Stimulated activated CD4-positive, alpha-beta T cell treated with anti-CD3 and anti-CD28 coated beads, Interleukin-1b, Interleukin-23, amount 100 ng/mL, for 24 hours (primary cell): ENCODE measurements at places on chromosomes 5 and 9.
A peak's percentile ranks its signal among the peaks of the same experiment; 100 is the strongest.

GRCh38 chr9:91790917-91791316 lies 159.1 kb downstream of the ROR2 start:
- no peak for DNase-seq

DNA sequence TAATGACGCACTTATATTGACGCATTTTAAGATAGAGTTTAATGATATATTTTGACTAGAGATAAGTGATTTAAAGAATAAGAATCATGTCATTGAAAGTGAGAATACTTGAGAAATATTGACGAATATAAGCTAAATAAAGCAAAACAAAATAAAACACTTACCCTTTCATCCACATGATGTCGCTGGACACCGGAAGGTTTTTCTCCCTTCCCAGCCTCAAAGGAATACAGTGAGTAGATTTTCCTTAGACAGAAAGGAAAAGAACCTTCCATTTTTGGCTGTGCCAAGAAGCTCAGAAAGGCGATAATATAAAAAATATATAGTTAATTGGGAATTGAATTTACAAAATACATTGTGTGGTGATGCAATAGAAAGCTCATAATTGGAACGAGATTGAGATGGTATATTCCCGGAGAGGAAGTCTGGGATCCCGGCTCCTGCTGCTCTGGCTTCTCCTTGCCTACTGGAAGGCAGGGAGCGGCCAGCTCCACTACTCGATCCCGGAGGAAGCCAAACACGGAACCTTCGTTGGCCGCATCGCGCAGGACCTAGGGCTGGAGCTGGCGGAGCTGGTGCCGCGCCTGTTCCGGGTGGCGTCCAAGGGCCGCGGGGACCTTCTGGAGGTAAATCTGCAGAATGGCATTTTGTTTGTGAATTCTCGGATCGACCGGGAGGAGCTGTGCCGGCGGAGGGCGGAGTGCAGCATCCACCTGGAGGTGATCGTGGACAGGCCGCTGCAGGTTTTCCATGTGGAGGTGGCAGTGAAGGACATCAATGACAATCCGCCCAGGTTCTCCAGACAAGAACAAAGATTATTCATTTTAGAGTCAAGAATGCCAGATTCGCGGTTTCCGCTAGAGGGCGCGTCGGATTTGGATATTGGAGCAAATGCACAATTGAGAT lies at the start of gene PCDHA5:
TSS of gene PCDHA5 (plus strand) at position 239 of the 906 bp plus-strand sequence.
- DNase-seq: no peak

DNA sequence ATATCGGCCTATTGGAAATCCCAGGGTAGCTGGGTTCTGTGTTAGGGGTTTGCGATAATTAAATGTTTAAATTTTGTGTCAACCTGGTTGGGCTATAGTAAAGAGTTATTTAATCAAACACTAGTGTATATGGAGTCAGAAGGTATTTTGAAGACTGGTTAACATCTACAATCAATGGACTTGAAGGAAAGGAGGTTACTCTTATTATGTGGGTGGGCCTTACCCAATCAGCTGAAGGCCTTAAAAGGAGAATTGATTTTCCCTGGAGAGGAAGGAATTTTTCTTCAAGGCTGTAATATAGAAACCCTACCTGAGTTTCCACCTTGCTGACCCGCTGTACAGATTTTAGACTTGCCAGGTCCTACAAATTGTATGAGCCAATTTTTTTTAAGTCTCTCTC lies 411.4 kb downstream of the IRX1 start:
- DNase-seq: no peak

GRCh38 chr5:108297042-108297601 lies 84.8 kb downstream of the FBXL17 start:
- no peak for DNase-seq

- no peak for DNase-seq
Observed at GRCh38 chr5:108251350-108251749, 130.5 kb downstream of the FBXL17 start.

GRCh38 chr9:136142414-136142796 lies 23.7 kb upstream of the TMEM250 start:
- no peak for DNase-seq

- no peak for DNase-seq
Observed at GRCh38 chr5:125151150-125151900, 404.9 kb upstream of the ZNF608 start.

DNA sequence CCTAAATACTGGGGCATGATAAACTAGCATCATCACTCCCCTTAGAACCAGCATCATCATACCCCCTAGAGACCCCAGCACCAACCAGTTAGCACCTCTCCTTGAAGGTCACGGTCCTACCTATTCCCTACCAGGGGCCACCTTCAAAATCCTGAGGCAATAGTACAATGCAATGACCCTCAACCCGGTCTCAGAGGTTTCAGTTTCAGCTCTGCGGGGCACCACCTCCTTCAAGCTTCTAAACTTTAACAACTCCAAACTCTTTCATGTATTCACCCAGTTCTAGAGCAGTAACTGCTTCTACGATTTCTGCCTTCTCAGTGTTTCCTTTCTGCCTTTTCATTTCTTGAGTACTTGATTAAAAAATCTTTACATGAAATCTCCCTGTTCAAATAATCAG lies 130.1 kb upstream of the EPB41L4A start:
- no peak for DNase-seq

- DNase-seq: no peak
Observed at GRCh38 chr5:73943397-73943796, 317.4 kb downstream of the ARHGEF28 start.

GRCh38 chr5:60651872-60652620 lies 47.9 kb downstream of the DEPDC1B start:
- DNase-seq: no peak

- DNase-seq: no peak
Observed at GRCh38 chr5:149517461-149518122, 33.6 kb downstream of the CSNK1A1 start.

- DNase-seq: no peak
Observed at GRCh38 chr5:145921211-145921610, 15.2 kb upstream of the SH3RF2 start.

GRCh38 chr9:113515862-113516261 lies 52.3 kb downstream of the RGS3 start:
- no peak for DNase-seq

GRCh38 chr5:142319560-142320429 lies 5.0 kb downstream of the SPRY4 start:
- no peak for DNase-seq

DNA sequence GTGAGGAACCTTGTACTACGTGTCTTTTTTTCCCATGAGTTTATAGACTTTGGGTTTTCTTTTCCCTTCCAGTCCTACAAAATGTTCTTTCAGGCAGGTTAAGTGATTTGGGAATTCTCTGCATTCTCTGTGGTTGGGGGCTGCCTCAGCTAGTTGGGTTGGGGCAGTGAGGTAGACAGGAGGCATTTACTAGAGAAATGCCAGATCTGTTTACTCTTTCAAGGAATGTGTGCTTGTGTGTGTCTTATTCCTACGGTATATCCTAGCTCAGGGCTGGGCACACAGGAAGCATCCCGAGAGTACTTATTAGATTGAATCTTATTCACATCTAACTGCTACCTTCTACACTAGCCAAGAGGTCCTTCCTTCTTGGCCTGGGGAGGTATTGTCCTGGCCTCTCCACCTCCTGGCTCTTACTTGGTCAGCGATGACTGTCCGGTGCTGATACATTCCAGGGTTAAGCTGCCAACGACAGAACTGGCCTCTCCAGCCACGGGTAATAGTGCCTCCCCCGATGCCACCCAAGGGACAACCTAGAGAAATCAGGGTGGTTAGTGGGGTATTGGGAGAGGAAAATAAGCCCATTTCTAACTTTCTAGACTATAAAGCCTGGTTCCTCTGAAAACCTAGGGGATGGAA lies 5.0 kb downstream of the GBA2 start:
- DNase-seq: no peak

- DNase-seq: no peak
Observed at GRCh38 chr5:59758566-59758965, 135.0 kb downstream of the PDE4D start.

- no peak for DNase-seq
Observed at GRCh38 chr9:78970375-78970774, 601.4 kb upstream of the TLE4 start.

DNA sequence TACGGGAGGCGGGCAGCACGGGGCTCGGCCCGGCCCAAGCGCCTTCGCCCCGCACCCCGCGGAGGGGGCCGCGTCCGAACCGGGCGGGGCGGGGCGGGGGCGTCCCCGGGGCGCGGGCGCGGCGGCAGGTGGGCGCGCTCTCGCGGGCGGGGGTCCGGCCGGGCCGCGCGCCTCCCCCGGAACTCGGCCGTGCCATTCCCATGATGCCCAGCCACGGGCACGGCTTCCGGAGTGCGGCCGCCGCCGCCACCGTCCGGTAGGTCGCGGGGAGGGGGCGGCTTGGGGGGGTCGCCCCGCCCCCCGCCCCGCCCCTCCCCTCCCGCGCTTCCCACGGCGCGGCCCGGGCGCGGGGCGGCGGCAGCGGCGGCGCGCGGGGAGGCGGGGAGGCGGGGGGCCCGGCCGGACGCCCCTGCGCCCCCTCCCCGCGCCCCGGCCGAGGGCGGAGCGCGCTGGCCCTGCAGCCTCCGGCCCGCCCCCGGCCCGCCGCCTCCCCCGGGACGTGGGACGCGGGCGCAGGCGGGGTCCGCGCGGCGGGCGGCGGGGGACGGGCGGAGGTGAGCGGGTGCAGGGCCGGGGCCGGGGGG lies at the start of gene PPP1R26:
TSS of gene PPP1R26 (plus strand) at position 314 of the 584 bp plus-strand sequence. CDS start 4,729 bp downstream, outside the sequence.
- DNase-seq: no peak

DNA sequence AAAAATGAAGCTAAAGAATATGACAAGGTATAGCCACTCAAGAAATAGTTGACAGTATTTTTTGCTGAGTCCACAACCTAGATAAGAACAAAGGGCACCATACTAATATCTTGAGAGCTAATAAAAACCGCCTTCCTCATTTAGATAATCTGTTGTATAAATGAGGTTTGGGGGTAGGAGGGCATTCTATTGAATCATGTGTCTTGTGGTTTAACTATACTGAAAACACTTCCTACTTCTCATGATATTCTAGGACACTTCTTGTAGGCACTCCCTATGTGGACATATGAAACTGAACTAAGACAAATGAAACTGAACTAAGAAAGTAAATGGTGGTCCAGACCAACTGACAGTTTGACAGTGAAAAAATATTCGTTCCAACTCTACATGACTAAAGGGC lies 1268.5 kb upstream of the C9orf72 start:
- no peak for DNase-seq

GRCh38 chr9:113221003-113221799 lies at the start of the genes FKBP15 and SLC31A1:
Gene FKBP15, minus strand, starts transcription at chr9:113221277. Its CDS starts 34 bp downstream, at chr9:113221243.
Gene SLC31A1, plus strand, starts transcription at chr9:113221544. Its CDS starts 34,605 bp downstream, at chr9:113256149.
- peak; percentile 96 for DNase-seq

- no peak for DNase-seq
Observed at GRCh38 chr5:5146530-5147160, 6.5 kb downstream of the ADAMTS16 start.

GRCh38 chr9:123741214-123741613 lies 188.7 kb downstream of the DENND1A start:
- DNase-seq: no peak

- no peak for DNase-seq
Observed at GRCh38 chr9:35029241-35029640, 39.7 kb downstream of the DNAJB5 start.

DNA sequence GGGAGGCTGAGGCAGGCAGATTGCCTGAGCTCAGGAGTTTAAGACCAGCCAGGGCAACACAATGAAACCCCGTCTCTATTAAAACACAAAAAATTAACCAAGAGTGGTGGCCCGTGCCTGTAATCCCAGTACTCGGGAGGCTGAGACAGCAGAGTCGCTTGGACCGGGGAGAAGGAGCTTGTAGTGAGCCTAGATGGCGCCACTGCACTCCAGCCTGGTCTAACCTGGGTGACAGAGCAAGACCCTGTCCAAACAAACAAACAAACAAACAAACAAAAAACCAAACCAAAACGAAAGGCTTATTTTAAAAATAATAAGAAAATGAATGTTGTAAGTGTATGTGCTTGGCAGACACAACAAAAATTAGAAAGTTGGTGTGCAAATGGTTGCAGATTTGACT lies 536.3 kb upstream of the PTPRD start:
- DNase-seq: no peak

- no peak for DNase-seq
Observed at GRCh38 chr5:83540105-83540504, 68.6 kb downstream of the VCAN start.

DNA sequence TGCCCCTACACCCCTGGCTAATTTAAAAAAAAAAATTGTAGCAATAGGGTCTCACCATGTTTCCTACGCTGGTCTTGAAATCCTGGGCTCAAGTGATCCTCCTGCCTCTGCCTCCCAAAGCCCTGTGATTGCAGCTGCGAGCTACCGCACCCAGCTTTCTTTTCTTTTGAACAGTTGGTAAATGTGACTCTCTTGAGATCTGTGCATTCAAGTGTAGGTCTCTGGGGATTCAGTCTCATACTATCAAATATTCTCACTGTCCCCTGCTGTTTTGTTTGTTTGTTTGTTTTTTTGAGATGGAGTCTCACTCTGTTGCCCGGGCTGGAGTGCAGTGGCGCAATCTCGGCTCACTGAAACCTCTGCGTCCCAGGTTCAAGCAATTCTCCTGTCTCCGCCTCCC lies 42.3 kb upstream of the CXXC5 start:
- DNase-seq: no peak

GRCh38 chr9:4334410-4334813 lies 34.5 kb upstream of the GLIS3 start:
- DNase-seq: no peak

DNA sequence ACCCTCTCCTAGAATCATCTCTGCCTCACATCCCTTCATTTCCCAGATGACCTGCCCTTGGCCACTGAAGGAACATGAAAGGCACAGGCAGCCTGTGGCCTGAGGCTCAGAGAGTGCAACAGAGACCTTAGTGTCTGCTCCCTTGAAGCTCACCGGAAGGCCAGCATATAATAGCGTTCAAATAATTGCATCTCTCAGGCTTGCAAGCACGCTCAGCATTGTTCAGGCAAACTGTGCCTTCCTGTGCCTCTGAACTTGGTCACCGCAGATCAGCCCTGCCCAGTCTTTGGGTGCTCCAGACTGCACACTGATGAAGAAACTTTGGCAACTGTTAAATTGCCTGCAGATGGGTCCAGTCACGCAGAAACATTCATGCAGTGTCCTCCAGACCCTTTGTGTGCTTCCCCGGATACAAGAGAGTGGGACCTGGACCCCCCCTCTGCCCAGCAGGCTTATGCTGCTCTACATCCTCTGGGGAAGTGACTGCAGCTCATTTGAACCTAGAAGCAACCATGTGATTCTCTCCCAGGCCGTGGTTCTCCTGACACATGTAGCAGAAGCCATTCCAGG lies 216.0 kb upstream of the ANKRD55 start:
- no peak for DNase-seq

GRCh38 chr9:28073270-28073669 lies 500.0 kb upstream of the C9orf72 start:
- DNase-seq: no peak

GRCh38 chr5:23007236-23007635 lies 154.1 kb upstream of the CDH12 start:
- no peak for DNase-seq

DNA sequence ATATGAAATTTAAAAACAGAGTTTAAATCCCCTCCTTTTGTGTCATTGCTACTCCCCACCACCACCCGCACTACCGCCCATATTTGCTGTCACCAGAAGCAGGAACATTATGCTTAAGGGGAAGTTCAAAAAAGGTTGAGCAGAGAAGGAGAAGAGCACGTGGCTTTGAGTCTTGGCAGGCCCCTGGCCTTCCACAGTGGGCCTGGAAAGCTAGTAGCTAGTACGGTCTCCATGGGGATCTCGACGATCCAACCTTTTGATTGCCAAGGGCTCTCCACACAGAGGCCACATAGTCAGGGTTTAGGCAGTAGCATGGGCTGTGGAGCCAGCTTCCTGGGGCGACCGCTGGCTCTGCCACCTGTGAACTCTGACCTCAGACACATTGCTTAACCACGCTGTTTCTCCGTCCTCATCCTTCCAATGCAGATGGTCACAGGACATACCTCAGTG lies 90.1 kb downstream of the GOLPH3 start:
- no peak for DNase-seq

- DNase-seq: no peak
Observed at GRCh38 chr5:90294604-90295003, 115.0 kb downstream of the CETN3 start.
